Kidney capillary endothelial cell (primary cell): ENCODE measurements at places on chromosomes 2 and 18.

- no peak for DNase-seq
These were observed 21.6 kb downstream of the METAP1D start for GRCh38 chr2:172021074-172021931.

- DNase-seq, result peak; percentile 75
These were observed 50.2 kb upstream of the SIGLEC15 start for GRCh38 chr18:45775241-45775676.

GRCh38 chr2:169343202-169343601 lies 19.1 kb downstream of the LRP2 start:
- DNase-seq, result no peak

DNA sequence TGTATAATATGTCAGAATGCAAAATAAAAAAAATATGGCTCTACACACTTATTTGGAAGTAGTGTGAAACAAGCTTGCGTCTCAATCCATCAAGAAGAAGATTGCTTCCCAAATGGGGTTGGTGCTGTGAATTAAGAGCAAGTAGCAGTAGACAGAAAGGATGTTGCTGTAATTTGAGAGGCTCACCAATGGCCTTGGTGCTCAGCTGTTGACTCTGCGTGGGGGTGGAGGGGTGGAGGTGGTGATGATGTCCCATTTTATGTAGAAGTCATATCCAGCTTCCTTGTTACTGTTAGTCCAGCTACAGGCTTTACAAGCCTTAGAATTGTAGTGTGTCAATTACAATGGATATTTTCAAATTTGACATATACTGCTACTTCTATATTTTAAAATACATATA lies 223.4 kb upstream of the RND3 start:
- DNase-seq, result no peak

DNA sequence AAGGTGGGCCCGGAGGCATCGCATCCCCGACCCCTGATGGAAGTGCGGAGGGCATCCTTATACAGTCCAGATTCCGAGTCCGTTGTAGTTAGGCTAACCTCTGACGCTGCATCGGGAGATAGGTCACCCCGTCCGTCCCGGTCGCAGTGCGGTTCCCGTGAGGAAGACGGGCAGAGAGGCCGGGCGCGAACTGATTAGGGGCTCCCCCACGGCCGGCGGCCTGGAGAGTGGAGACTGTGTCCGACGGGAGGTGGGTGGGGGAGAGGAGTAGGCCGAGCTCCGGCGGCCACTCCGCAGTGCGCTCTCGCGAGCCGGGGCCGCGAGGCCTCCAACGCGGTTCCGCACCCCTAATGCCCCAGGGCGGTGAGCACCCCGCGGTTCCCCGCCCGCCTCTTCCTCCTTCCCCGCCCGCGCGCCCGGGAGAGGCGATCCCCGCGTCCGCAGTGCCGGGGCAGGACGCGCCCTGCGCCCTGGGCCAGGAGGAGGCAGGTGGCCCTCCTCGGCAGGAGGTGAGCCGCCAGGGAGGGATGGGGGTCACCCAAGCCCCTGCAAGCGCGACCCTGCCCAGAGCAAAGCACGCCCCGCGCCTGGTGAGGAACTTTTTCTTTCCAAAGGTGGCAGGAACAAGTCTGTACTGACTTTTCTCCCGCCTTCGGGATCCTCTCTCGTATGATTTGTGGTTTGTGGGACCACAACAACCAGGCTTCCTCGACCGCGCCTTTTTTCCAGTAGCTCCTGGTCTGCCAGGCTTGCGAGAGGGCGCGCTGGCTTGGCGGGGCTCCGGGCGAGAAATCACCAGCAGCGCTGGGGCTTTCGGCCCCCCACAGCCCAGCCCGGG lies 1.4 kb upstream of the SP5 start:
- DNase-seq, result no peak

DNA sequence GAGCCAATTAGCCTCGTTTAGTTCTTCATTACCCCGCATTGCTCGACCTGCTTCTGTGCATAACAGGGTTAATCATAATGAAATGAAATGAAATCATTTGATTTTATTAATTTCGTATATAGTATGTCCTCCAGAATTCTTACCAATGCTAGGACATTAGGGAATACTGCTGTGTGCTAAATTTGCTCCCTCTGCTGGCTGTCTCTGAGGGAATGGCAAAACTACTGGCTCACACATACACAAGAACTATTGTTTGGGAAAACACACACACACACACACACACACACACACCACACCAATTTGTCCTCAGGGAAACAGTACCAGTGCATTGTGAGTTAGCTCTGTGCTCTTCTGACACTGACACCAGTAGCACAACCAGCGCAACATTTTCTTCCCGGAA lies 273.3 kb upstream of the TCF4 start:
- peak; percentile 18 for DNase-seq

GRCh38 chr18:63963615-63964256 lies 6.1 kb upstream of the SERPINB8 start:
- DNase-seq, result peak; percentile 67

GRCh38 chr2:33029459-33029858 lies 82.7 kb downstream of the LTBP1 start:
- DNase-seq, result no peak

- no peak for DNase-seq
These were observed 1330.0 kb upstream of the CELF4 start for GRCh38 chr18:38895560-38895959.
